Iris pigment epithelial cell (primary cell): ENCODE measurements at places on chromosomes 11 and 22.

DNA sequence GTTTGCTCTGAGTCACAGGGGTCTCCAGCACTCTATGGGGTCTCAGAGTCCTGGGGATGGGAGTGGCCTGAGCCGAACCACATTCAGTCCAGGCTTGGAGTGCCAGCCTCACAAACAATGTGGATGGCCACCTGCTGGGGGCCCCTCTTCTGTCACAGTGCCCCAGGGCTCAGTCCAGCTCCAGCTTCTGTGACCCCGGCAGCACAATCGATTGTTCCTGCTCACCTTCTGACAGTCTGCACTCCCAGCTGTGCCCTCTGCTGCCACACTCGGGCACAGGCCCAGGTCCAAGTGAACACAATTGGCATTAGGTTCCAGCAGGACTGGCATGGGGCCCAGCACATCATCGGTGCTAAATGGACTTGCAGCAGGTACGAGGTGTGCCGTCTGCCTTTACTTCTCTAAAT, 84.8 kb downstream of the TP53I11 start:
- no peak for DNase-seq

DNA sequence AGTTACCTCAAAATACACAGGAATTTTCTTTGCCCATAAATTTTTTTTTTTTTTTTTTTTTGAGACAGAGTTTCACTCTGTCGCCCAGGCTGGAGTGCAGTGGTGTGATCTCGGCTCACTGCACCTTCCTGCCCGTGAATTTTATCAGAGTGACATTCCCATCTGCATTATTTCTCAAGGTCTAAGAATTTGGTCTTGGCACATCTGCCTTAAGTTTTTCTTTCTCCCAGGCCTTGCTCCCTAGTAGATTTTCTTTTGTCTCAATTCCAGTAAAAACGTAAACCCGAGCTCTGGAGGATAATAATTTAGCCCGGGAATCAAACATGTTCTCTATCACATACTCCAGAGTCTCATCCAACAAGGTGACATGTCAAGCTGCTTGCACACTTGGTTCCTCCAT, 12.4 kb downstream of the TRIM6 start:
- no peak for DNase-seq

- DNase-seq: no peak
These were observed 5.0 kb downstream of the DGKZ start for GRCh38 chr11:46352063-46352841.

- peak; percentile 73 for DNase-seq
These were observed 2.4 kb downstream of the GAS2L1 start for GRCh38 chr22:29308791-29309262.

DNA sequence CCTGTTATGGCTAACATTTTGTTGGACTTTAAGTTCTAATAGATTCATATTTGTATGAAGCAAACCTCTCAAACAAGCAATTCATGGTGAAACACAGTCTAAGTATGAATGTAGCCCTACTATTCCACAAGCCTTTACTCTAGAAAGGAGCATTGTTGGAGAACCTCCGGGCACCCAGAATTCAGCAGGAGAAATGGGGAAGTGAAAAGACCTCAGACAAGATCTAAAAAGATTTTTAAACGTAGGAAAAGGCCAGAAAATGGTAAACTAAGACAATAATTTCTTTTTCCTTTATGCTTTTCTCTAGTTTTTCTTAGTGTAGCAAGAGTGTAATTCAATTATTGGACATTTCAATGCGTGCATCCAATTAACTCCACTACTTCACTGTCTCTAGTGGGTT, 426.4 kb downstream of the INSC start:
- DNase-seq: no peak

DNA sequence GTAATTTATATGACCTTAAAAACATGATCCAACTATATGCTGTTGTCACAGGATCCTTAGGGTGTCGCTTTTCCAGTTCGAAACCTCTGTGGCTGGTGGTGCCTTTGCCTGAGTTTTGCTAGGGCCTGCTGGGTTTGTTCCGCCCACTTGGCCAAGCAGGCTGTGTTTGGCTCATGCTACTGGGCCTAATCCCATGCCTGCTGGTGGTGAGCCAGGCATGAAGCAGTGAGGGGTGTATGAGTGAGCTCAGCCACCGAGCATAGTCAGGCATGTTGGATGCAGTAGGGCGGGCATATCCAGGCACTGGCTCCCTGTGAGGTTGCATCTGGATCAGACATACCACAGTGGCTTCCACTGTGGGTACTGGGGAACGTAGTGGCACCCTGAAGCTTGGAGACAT, 16.3 kb downstream of the NPAT start:
- no peak for DNase-seq

DNA sequence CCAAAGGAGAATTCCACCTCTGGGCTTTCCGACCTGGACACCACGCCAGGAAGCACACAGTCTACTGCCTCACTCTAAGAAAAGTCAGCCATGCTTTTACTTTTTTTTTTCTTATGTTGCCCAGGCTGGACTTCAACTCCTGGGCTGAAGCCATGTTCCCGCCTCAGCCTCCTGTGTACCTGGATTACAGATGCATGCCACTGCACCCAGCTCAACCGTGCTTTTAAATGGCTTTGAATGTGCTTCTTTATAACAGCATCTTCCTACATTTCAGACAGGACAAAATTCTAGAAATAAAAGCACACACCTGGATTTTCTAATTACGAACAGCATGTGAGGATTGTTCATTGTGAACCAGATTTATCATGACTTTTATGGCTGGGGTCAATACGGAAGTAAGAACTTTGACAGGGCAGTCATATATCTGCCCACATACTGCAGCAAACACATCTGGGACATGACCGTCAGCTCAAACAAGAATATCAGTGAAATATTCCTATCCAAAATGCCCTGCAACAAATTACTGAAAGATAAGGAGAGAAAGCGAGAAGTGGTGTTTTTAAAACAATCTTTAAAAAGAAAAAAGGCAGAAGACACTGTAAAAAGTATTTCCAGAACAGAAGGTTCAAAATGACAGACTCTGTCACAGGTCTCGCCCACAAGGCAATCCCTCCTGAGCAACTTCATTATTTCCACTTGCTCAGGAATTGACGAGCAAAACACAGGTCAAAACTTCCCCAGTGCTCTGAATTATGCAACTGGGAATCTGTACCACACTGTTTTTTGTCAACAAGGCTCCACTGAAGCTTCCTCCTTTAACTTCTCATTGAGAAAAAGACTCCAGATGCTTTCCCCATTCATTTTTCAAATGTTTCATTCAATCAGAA, 42.1 kb downstream of the PACSIN2 start:
- peak; percentile 43 for DNase-seq
